ENCODE measurements at places on chromosomes 1 and 21.

DNA sequence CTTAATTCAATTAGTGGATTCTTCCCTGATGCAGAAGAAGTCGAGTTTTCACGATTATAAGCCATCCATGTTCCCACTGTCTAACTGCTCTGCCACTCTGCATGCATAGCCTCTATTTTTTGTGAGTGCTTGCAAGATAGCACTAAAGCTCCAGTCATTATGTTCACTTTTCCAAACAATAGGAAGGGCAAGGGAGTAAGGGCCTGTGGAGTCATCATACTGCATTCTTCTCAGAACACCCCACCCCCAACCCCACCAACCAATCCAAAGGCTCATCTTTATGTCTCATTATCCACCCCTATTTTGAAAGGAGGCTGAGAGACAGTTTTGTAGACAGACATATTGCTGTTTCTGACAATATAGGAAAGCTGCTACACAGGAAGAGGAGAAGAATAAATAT, 471.7 kb upstream of the ADGRL2 start:
- DNase-seq = no peak

- no peak for DNase-seq
These were observed 111.1 kb downstream of the NEK7 start for GRCh38 chr1:198267921-198268320.

GRCh38 chr1:59223989-59224634, 72.8 kb upstream of the FGGY start:
- no peak for DNase-seq

GRCh38 chr1:17190010-17190995, 14.6 kb upstream of the PADI1 start:
- DNase-seq = no peak

GRCh38 chr21:34360488-34361241, 3.1 kb upstream of the KCNE2 start:
- no peak for DNase-seq

GRCh38 chr1:34866762-34867109, 7.2 kb upstream of the SMIM12 start:
- DNase-seq = no peak

GRCh38 chr21:28256420-28256831, 736.3 kb downstream of the LTN1 start:
- no peak for DNase-seq

DNA sequence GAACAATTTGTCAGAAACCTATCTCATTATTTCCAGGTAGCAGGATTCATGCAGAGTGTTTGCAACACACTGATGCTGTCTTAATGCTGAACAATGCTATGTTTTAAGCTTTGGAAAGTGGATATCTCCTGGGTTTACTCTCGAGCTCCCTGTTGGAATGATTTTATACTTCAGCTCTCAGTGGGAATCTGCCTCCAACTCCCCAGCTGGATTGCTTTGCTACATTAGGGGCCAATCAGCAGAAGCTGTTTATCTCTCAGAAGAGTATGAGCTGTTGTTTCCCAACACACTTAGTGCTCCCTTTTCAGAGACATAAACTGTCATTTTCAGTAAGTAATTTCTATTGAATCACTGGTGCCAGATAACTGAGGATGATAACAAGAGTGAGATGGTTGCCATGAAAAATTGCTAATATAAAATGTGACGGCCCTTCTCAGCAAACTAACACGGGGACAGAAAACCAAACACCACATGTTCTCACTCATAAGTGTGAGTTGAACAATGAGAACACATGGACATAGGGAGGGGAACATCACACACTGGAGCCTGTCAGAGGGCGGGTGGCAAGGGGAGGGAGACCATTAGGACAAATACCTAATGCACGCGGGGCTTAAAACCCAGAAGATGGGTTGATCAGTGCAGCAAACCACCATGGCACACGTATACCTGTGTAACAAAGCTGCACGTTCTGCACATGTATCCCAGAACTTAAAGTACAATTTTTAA, 265.9 kb upstream of the RUNX1 start:
- no peak for DNase-seq

- no peak for DNase-seq
These were observed 28.5 kb downstream of the PLEKHA6 start for GRCh38 chr1:204331275-204331674.

GRCh38 chr1:211519602-211520001, 27.6 kb upstream of the RD3 start:
- no peak for DNase-seq

GRCh38 chr1:63679589-63679988, 86.4 kb downstream of the PGM1 start:
- DNase-seq = no peak

DNA sequence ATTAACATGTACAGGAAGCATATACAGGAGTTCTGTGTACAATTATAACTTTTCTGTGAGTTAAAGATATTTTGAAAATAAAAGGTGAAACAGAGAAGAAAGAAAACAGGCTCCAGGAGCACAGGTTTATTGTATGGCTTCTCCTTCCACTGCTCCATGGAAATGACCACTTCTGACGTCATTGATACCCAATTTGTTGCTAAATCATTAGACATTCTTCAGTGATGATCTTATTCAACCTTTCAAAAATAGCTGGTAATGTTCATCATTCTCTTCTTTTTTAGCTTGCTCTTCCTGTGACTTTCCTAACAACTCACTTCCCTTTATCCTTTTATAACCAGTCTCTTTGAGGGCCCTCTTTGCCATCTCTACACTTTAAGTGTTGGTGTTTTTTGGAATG, 77.8 kb downstream of the KCNK2 start:
- no peak for DNase-seq

DNA sequence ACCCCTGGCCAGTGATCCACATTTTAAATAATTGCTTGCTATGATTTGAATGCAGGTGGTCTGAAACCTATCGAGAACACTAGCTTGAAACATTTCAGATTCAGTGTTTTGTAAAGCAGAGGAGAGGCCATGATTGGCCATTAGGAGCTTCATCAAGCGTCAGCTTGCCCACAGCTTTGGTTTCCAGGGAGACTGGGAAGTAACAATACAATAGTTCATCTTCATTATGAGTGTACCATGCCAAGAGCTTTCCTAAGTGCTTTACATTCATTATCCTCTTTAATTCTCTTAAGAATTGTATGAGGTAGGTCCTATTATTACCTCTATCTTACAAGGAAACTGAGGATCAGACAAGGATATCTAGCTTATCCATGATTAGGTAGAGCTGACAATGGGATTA, 27.7 kb upstream of the ATP5PO start:
- DNase-seq = no peak

GRCh38 chr1:204887846-204888245, 17.2 kb downstream of the NFASC start:
- no peak for DNase-seq

DNA sequence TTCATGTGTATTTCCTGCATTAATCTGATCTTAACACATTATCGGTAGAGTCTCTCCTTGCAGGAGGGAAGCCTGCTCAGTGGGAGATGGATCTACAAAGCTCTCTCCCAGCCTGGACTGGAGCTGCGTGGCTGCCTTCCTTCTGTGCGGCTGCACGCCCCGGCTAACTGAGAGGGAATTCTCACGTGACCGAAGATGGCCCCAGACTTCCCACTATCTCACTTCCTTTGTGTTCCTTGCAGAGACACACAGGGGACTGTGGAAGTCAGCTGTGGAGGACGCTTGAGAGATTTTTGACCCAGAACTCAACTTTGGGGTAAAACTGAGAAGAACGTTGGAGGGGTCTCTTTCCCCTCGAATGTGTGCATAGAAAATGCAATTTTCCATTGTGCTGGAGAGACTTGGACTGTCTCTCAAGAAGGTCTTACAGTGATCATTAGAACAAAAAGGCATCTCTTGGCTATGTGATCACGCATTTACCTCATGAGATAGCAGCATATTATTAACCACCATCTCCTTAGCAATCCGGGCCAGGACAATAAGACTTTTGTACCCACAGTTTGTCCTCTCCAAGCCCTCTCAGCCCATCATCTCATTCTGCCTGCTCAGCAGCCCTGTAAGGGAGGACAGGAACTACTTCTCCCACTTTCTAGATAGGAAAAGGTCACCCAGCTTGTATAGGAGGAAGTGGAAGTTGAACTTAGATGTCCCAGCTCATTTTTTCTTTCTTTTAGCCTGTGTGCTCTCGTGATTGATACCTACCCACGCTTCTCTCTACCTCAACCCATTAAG, 49.3 kb upstream of the TARBP1 start:
- no peak for DNase-seq

GRCh38 chr1:167623951-167624350, 6.1 kb upstream of the RCSD1 start:
- peak; percentile 49 for DNase-seq

DNA sequence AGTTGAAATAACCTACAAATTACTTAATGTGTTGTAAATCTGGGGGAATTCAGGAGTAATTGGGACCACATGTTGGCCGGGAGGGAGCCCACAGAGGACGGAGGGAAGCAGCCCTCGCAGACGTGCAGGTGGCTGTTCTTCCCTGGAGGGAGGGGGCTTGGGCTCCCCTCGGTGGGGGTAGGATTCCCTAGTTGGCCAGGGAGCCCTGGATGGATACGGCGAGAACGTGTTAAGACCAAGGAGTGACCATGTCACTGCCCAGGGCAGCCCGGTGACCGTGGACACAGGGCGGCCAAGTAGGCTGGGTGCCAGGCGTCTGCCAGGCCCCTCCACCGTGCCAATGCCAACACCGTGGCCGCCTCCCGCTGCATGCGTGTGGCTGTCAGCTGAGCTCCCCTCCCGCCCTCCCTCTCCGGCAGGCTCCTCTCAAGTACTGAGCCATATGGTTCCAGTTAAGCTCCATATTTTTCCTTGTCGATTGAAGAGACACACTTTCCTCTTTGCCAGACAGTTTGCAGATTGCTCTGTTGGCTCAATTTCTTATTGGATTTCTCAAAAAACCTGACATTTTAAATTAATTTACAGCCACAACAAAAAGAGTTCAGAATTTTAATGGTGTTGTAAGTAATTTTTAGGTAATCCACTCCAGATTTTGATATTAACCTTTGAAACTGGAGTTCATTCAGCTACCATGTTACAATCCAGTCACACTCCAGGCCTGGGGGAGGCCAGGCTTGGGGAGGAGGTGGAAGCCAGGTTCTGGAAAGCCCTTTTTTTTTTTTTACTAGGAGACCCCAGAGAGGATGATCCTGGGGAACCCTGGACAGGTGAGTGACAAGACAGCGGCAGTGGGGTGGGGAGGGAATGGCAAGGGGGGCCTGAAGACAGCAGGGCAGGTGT, 71.2 kb downstream of the CASZ1 start:
- no peak for DNase-seq

GRCh38 chr1:19517017-19517416, 31.7 kb upstream of the CAPZB start:
- DNase-seq = peak; percentile 45

GRCh38 chr1:30311749-30312148, 411.6 kb downstream of the MATN1 start:
- DNase-seq = no peak

- peak; percentile 45 for DNase-seq
These were observed 41.7 kb upstream of the ZNF326 start for GRCh38 chr1:89953131-89953626.

- DNase-seq = no peak
These were observed 64.5 kb upstream of the CSF1 start for GRCh38 chr1:109846162-109846561.

DNA sequence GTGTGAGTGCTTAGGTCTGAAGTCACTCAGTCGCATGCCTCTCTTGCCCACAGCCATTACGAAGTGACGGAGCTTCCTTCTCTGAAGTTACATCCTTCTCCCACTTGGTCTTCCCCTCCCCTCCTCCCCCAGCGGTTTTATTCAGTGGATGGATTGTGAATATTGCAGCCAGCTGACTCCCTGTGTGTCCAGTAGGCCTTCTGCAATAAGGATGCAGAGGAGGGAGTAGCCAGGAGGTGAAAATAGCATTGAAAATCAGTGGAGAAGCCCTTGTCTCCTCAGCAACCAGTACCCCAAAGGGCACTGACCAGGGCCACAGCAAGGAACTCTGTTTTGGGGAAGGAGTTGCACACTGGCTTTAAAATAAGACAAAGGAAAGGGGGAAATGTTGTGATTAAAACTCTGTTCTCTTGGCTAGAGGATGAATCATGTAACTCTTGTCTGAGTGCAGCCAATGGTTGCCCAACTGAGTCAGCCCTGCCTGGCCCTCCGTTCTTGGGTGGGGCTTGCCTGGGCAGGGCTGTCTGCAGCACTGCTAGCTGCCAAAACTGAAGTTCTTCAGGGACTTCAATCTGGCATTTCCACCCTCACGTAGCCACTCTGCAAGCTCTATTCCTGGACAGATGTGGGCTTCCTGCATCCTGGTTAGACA, 4.3 kb downstream of the S100A10 start:
- DNase-seq = peak; percentile 91

- DNase-seq = no peak
These were observed 24.3 kb downstream of the ILDR2 start for GRCh38 chr1:166951050-166951449.

GRCh38 chr1:185974367-185975170, 240.4 kb downstream of the HMCN1 start:
- no peak for DNase-seq

GRCh38 chr1:178768423-178768822, 43.4 kb downstream of the RALGPS2 start:
- no peak for DNase-seq

DNA sequence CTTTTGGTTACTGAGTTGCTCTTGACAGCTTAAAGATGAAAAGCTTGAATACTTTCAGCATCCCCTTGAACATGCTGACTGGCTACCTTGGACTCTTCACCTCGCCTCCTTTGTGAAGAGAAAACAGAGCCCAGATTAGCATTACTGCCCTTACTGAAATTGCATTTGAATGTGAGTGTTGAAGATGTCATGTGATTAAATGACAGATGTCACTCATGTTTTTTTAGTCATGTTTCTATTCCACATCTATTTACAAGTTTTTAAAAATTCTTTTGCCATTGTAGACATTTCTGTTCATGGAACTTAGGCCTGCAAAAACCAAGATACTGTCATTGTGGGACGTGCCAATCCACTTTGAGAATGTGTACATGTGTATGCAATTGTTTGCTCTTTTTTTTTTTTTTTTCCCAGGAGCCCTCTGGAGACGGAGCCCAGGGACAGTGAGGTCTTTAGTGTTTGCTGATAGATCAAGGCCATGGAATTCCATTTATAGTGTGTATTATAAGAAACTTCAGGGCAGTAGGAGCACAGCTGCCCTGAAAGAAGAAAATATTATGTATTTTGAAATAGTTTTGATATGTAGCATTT, 25.7 kb upstream of the IVNS1ABP start:
- DNase-seq = no peak

Measured in CD14-positive monocyte (primary cell).